ENCODE measurements at places on chromosomes 4 and X.
A peak's percentile ranks its signal among the peaks of the same experiment; 100 is the strongest.

- no peak for DNase-seq
These were observed 117.9 kb upstream of the GPM6A start for GRCh38 chr4:175929932-175930331.

- no peak for DNase-seq
These were observed 402.2 kb downstream of the MID1IP1 start for GRCh38 chrX:39203427-39203826.

DNA sequence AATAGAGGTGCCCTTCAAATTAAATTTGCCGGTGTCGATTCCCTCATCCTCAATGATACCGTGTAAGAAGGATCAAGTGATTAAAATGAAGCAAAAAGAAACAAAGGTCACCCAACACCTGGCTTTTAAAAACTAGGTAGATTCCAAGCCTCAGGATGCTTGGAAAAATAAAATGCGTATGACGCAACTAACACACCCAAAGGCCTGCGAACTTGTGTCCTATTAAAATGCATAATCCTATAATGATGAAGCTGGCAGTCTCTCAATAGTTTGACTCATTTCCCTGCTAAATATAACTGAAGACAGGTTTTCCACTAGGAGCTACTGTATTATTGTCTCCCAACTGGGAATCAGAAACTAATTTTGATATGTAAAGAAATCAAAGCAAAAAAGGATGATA lies 263.2 kb downstream of the DHX15 start:
- DNase-seq, result peak; percentile 38

GRCh38 chrX:134161162-134161561 lies 75.8 kb upstream of the CCDC160 start:
- no peak for DNase-seq

- DNase-seq, result peak; percentile 4
These were observed 29.5 kb downstream of the DMP1 start for GRCh38 chr4:87679449-87680169.

DNA sequence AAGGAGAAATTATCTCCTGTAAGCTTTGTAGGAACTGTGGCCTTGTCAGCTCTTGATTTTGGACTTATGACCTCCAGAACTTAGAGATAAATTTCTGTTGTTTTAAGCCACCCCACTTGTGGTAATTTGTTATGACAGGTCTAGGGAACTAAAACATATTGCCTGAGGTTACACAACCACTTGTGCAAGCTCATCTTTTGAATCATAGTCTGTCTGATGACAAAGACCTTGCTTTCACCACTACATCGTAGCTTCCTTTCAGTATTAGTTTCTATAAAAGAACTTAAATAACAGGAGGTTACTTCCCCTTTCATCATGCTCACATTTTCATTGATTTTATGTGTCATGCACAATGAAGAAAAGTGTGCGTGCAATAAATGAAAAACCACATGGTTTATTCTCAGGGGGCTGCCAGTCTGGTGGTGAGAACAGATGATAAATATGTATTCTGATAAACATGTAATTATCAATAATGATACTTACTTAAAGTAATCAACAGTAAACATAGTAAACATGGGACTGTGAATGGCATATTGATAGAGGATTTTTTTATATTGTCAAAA lies 690.0 kb upstream of the HS3ST1 start:
- no peak for DNase-seq

GRCh38 chrX:10579112-10580011 lies 41.0 kb downstream of the MID1 start:
- no peak for DNase-seq

GRCh38 chrX:69919749-69920148 lies 130.0 kb downstream of the AWAT2 start:
- no peak for DNase-seq

DNA sequence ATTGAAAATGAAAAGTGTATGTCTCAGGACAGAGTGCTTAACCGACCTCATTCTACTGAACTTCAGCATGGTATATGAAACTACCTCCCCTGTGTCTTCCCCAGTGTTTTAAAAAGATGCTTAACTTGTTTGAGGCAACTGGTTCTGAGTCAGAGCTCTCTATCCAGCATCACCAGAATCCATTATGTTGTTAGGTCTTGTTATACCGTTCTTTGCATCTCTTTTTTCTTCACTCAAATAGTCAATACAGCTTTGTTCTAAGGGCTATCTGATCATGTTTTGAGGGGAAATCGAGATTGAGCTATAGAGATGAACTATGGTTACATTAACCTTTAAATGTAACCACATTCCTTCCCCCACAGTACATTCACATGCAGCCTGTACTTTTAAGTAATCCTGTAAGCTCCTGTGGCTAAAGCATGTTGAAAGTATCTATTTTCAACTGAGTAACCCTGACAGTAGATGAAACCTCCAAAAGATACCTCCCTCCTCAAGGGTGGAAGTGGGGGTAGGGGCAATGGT lies 514.4 kb downstream of the RPA4 start:
- DNase-seq, result no peak

GRCh38 chr4:111775556-111776297 lies 369.5 kb upstream of the FAM241A start:
- DNase-seq, result no peak

DNA sequence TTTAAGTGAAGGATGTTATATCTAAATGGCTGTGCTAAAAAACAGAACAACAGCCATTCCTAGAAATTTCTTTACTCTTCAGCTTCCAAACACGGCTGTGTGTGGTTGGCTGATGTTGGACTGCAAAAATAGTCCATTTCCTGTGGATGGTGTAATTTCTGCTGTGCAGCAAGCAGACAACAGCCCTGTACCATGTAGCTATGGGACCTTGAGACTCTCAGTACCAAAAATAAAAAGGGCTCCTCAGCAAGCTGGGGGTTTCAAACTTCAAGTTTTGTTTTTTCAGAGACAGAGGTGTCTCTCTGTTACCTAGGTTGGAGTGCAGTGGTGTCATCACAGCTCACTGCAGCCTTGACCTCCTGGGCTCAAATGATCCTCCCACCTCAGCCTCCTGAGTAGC lies 18.1 kb downstream of the CD40LG start:
- no peak for DNase-seq

Measured in keratinocyte (primary cell).